ENCODE measurements at places on chromosomes 7 and 10.

GRCh38 chr10:93815304-93816096, 57.8 kb downstream of the LGI1 start:
- no peak for DNase-seq

DNA sequence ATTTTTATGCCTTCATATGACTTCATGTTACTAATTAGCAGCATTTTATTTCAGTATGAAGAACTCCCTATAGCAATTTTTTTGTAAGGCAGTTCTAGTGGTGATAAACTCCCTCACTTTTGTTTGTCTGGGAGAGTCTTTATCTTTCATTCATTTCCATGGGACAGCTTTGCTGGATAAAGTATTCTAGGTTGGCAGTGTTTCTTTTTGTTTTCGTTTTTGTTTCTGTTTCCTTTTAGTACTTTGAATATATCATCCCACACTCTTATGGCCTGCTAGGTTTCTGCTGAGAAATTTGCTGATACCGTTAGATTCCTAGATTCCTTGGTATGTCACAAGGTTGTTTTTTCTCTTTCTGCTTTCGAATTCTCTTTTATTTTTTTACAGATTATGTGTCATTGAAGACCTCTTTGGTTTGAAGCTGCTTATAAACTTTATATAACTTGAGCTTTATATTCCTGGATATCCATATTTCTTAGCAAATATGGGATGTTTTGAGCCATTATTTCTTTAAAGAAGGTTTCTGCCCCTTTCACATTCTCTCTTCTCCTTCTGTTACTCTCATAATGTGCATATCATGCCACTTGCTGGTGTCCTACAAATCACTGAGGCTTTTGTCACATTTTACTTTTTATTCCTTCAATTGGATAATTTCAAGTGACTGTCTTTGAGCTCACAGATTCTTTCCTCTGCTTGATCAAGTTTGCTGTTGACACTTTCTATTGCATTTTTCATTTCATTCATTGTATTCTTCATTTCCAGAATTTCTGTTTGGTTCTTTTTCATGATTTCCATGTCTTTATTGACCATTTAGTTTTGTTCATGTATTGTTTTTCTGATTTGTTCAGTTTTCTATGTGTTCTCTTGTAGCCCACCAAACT, 28.9 kb upstream of the AHR start:
- DNase-seq = no peak

- DNase-seq = no peak
These were observed 6.4 kb upstream of the MSS51 start for GRCh38 chr10:73439605-73440312.

- DNase-seq = no peak
These were observed 85.1 kb downstream of the RAMP3 start for GRCh38 chr7:45242698-45243097.

DNA sequence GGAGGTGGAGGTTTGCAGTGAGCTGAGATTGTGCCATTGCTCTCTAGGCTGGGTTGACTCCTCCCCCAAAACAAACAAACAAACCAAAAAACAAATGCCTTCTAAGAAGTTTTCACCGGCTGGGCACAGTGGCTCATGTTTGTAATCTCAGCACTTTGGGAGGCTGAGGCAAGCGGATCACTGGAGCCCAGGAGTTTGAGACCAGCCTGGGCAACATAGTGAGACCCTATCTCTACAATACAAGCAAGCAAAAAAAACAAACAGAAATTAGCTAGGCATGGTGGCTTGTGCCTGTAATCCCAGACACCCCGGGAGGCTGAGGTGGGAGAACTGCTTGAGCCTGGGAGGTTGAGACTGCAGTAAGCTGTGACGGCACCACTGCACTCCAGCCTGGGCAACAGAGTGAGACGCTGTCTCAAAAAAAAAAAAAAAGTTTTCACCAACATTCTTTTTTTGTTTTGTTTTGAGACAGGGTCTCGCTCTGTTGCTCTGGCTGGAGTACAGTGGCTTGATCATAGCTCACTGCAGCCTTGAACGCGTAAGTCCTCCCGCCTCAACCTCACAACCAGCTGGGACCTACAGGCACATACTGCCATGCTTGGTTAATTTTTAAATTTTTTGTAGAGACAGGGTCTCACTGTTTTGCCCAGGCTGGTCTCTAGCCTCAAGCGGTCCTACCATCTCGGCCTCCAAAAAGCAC, 1.3 kb upstream of the ZAN start:
- DNase-seq = no peak

DNA sequence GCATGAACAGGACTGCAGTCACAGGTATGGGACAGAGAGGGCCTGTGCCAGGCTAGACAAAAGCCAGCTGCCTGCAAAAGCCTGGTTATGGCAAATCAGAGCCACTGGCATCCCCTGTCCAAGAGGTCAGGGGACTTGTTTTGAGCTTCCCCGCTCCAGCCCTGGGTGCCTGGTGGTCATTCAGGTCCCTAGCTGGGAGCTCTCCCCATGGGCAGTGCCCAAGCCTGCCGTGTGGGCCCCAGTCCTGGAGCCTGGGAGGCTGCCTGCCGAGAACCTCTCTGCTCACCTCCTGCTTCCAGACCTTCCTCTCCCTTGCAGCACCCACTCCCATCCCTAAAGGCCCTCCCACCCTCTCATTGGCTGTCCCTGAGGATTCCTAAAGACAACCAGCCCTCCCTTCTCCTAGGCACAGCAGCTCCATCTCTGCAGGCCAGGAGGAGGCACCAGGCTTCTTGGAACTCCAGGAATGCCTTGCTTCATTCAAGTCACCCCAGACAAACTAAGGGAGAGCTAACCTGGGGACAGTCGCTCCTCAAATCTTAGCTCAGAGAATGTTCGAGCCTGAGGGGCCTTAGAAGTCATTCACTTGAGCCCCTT, 150.6 kb downstream of the C10orf105 start:
- DNase-seq = no peak

GRCh38 chr7:85160223-85160622, 26.6 kb downstream of the SEMA3D start:
- DNase-seq = peak; percentile 69

DNA sequence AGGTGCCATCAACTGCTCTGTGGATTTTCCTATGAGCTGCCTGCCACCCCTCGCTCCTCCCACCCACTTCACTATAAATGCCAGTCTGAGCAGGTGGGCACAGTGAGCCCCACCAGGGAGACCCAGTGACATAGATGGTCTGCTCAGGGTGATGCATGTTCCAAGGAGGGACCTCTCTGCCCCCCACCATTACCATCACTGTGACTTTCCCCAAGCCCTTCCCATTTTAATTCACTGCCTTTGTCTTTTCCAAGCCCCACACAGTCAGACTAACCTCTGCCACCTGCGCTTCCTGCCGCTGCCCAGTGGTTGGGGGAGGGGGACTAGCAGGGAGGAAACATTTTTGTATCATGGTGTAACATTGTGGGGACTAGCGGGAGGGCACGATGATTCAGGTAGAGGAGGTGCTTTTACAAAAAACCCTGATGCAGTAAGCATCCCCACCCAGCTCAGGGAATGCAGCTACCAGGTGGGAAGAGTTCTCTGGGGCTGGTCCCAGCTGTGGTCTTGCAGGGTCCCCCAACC, 24.6 kb downstream of the PRSS2 start:
- no peak for DNase-seq

GRCh38 chr10:92773776-92774175, 74.5 kb upstream of the EXOC6 start:
- no peak for DNase-seq

DNA sequence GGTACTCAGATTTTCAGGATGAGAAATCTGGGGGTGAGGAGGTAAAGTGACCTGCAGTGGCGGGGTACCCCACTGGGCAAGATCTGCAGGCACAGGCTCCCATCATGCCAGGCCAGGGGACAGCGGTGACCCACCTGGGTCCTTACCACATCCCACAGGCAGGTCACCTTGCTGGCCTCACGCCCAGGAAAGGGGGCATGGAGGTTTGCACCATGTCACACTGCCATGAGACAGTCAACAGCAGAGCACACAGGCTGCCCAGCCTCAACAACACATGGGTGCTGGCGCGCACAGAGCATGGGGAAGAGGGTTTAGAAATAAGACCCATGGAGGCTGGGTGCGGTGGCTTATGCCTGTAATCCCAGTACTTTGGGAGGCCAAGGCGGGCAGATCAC, 914 bp downstream of the PKD1L1 start:
- no peak for DNase-seq

GRCh38 chr10:77594471-77594783, 43.2 kb downstream of the KCNMA1 start:
- peak; percentile 32 for DNase-seq

DNA sequence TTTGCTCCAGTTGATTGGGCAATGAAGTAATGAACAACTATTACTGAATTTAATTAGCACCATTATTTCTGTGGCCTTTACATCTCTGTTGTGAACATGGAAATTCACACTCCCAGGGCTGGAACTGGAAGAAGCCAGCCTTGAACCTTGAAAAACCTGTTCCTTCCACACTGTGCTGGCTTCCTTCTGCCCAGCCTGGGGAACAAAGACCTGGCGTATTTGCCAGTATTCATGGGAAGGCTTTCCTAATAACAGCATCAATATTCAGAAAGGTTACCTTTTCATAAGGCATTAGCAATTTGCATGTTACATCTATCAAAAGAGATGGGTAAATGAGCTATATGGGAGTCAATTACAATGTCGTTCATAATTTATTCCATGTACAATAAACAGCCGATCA, 1.3 kb downstream of the C10orf90 start:
- DNase-seq = no peak

DNA sequence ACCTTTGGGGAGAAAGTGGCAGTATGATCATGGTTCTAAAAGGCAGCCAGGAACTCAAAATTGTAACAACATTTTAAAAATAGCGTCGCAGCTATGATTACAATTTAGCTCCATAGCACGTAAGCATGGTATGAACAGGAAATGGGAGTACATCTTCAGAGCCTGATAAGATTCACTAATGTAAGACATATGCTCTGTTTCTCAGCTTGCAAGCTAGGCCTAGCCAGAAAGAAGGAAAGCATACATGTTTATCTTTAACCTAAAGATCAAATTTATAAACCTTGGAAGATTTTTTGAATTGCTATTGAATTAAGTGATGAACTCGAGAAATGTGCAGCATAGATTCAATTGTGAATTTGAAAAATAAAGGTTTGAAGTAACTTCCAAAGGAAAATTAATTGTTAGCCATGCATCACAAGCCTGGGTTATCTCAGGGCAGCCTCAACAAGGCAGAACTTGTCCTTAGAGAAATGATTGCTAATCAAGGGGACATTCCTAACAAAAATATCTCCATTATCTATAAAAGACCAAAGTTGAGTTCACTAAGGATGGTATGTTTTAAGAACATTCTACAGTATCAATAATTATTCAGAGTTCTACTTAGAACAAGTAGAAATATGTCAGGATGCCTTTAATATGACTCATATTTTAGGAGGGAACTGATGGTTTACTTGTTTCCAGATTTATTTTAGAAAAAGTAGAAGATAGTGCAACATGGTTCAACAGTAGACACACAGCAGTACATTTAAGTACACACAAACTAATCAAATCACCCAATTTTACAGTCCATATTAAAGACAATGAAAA, 38.8 kb upstream of the SEPTIN7 start:
- no peak for DNase-seq

GRCh38 chr10:84825330-84825729, 496.9 kb downstream of the CCSER2 start:
- no peak for DNase-seq

DNA sequence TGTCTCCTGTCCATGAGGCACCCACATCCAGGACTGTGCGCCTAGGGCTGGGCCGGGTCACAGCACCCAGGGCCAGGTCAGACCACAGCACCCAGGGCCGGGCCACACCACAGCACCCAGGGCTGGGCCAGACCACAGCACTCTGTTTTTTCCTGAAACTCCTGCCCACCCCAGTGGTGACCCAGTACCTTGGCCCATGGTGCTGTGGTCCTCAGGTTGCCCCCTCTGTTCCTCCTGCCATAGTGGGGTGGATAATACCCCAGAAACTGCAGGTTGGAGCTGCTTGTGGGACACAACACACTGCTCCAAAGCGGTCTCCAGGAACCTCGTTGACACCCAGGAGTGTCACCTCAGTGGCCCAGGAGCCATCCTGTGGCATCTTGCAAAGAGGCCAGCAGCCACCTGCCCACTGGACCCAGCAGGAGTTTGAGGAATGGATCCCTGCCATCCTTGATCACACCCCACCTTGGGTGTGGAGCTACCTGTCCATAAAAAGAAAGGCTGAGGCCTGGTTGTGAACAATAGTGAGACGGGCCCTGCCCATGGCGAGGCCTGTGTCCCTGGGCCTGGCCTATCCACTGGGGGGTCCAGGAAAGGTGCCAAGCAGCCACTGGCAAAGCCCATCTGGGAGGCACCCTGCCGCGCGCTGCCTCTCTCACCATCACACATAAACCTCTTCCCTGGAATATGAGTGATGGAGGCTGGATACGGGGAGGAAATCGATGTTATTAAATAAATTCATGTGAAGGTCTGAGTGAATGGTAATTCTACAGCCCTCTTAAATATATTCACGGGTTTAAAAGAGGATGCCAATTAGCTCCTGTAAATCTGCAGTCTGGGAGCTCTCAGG, 89.0 kb downstream of the NKX6-2 start:
- no peak for DNase-seq

DNA sequence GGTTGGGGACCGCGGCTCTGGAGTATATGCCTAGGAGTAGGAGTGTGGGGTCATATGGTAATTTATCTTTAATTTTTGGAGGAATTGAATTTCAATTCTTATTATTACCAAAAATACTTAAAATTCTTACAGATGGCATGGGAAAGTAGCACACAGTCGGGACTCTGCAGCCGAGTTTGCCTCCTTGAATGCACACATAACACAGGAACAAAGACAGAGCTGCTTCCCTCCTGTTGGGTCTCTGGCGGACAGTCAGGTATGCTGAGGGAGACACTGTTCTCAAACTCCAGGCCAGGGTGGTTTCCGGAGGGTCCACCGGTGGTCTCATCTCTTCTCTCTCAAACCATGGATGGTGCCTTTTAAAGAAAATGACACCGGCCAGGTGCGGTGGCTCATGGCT, 32.7 kb downstream of the GRIFIN start:
- DNase-seq = no peak

- no peak for DNase-seq
These were observed 578.8 kb upstream of the PFKP start for GRCh38 chr10:2488446-2489005.

- peak; percentile 73 for DNase-seq
These were observed 43.0 kb downstream of the PODXL start for GRCh38 chr7:131513245-131514061.

GRCh38 chr10:28558923-28559508, 26.1 kb downstream of the WAC start:
- peak; percentile 54 for DNase-seq

DNA sequence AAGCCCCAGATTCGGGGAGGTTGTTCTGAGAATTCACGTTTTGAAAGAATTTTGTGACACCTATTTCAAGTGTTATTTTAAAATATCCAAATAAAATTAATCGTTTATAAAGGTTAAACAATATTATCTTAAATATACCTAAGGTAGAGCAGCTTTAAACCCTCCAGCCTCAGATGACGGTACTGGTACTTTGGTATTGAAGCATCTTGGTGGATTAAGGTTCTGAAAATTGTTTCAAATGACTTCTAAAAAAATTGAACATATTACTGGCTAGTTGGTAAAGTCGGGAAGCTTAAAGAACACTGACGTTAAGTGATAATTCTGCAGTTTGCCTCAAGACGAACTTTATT, 392 bp upstream of the HUS1 start:
- no peak for DNase-seq

Measured in inflammatory macrophage treated with lipopolysaccharide for 4 hours (primary cell).